ENCODE measurements at places on chromosomes 4 and X. TPM values are rescaled to one million over a fixed set of nuclear protein-coding genes. Genes with fewer than 3 reads are reported as not detected.

DNA sequence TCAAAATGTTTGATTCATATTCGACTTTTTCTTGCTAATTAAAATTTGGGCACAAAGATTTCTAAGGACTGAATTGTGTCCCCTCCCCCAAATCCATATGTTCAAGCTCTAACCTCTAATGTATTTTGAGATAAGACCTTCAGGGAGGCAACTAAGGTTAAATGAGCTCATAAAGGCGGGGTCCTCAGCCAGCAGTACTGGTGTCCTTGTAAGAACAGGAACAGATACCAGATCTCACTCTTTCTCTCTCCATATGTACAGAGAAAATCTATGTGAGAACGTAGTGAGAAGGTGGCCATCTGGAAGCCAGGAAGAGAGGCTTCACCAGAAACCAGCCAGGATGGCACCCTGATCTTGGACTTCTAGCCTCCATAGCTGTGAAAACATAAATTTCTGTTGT, 116.9 kb downstream of the VEGFC start:
- H3K4me1 ChIP-seq = no peaks in the 10 kb centered on the region
- no peak overlapping the region for H3K4me3 ChIP-seq
- DNase-seq = no peak
- H3K27me3 ChIP-seq = no peaks in the 10 kb centered on the region
- H3K27ac ChIP-seq = no peak overlapping the region

GRCh38 chr4:53705151-53705764, 114.0 kb upstream of the LNX1 start:
- H3K4me3 ChIP-seq = no peak overlapping the region
- H3K27ac ChIP-seq = no peak overlapping the region
- peaks cover 21% of the 10 kb centered on the region for H3K4me1 ChIP-seq

DNA sequence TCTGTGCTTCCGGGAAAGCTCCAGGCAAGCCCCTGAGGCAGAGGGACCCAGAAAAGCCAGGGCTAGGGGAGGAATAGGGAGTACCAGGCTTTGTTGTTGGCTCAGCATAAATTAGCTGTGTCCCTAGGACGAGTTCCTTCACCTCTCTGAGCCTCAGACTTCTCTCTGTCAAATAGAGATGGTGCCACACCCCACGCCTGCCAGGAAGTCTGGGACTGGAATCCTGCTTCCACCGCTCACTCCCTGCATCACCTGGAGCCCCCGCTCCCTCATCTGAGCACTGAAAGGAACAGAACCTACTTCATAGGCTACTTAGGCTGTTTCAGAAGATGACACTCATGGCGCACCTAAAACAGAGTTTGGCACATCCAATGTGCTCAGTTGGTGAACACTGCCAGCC, 8.1 kb upstream of the JAKMIP1 start:
- no peak overlapping the region for H3K4me3 ChIP-seq
- no peak overlapping the region for H3K27ac ChIP-seq
- H3K4me1 ChIP-seq = no peaks in the 10 kb centered on the region
- no peaks in the 10 kb centered on the region for H3K36me3 ChIP-seq

DNA sequence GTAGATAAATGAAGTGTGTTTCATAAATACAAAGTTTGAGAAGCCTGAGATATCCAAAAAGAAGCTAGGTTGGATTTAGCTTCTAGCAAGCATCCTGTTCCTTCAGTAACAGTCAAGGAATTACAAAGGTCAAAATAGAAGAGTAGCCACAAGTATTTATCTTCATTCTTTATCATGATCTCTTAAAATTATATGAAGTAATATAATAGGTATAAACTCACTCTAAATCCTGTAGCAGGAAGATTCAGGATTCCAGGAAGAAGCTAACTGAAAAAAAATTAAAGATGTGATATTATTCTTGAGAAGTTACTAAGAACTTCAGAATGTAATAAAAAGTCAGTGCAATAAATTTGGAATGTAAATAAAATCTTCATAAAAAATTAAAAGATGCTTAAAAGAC, 31.1 kb upstream of the RXFP1 start:
- no peak for DNase-seq
- H3K4me1 ChIP-seq = no peaks in the 10 kb centered on the region
- no peaks in the 10 kb centered on the region for H3K27me3 ChIP-seq
- no peak overlapping the region for H3K27ac ChIP-seq

GRCh38 chr4:56320293-56320692, 67.0 kb downstream of the AASDH start:
- no peaks in the 10 kb centered on the region for H3K4me1 ChIP-seq
- DNase-seq = no peak
- no peaks in the 10 kb centered on the region for H3K27me3 ChIP-seq
- H3K36me3 ChIP-seq = no peaks in the 10 kb centered on the region
- no peak overlapping the region for H3K27ac ChIP-seq
- H3K4me3 ChIP-seq = no peak overlapping the region

DNA sequence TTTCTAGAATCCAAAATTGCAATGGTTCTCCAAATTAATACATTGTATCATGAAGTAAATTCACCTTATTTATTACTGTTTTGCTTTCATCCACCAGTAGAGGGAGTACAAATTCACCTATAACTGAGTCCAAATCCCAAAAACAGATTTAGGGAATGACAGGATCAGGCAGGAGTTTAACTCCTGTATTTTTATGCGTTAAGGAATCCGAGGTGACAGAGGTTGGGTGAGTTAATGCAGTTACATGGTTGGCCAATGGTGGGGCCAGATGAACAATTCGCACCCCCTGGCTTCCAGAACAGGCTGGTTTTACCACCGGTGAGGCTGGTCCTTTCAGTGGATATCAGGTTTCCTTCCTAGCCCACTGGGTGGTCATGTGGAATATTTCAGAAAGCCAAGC, 82.4 kb downstream of the MTNR1A start:
- no peak for DNase-seq
- no peaks in the 10 kb centered on the region for H3K36me3 ChIP-seq

DNA sequence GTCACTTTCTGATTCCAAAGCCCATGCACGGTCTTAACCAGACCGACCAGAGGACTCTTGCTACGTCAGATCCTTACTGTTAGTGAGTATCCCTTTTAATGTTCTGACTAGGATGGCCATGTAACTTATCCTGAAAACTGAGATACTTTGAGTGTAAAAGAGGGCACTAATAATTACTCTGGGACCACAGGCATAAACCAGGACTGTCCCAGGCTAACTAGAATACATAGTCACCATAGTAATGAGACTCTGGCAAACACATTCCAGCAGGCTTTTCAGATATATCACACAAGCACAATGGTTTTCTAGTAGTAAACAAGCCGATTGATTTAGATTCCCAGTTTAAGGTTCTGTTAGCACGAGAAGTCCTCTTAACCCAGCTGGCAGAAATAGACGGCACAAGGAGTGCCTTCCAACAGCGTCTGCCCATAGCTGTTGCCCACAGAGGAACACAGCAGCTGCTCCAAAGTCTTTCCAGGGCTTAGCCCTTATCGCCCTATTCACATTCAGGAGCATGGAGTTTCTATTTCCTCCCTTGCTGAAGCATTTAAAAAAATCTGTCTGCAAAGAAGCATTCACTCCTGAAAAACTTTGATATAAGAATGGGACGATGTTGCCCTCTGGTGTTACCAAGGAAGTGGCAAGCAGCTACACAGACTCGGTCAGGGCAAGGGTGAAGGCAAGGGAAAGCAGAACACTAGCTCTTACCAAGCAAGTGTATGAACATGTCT, 92.4 kb downstream of the CXCL13 start:
- H3K4me1 ChIP-seq = peaks cover 27% of the 10 kb centered on the region
- 0 out of 2 replicates have a peak overlapping the region, but pooled peaks have one; percentile 1 for H3K4me3 ChIP-seq
- H3K36me3 ChIP-seq = no peaks in the 10 kb centered on the region
- peak; percentile 51 for DNase-seq
- no peaks in the 10 kb centered on the region for H3K27me3 ChIP-seq
- H3K27ac ChIP-seq = peak overlapping the region; percentile 23

DNA sequence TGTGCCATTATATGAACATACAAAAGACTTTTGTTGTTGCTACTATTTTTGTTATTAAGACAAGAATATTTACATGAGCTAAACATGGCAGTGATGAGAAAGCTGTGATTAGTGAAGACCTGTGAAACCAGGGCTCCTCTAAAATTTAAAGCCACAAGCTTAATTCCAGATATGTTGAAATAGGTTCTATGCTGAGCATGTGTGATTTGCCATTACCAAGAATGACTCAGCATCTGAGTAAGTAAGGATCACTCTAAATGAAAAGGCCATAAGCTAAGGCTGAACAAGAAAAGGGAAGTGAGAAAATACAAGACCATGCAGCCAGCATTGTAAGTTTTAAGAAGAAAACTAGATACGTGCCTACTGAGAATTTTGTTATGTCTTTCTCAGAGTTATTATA, 75.9 kb upstream of the CAMK2D start:
- peaks cover 20% of the 10 kb centered on the region for H3K4me1 ChIP-seq
- no peak for DNase-seq
- no peaks in the 10 kb centered on the region for H3K27me3 ChIP-seq
- no peaks in the 10 kb centered on the region for H3K36me3 ChIP-seq
- no peak overlapping the region for H3K4me3 ChIP-seq
- peak overlapping the region; percentile 31 for H3K27ac ChIP-seq

DNA sequence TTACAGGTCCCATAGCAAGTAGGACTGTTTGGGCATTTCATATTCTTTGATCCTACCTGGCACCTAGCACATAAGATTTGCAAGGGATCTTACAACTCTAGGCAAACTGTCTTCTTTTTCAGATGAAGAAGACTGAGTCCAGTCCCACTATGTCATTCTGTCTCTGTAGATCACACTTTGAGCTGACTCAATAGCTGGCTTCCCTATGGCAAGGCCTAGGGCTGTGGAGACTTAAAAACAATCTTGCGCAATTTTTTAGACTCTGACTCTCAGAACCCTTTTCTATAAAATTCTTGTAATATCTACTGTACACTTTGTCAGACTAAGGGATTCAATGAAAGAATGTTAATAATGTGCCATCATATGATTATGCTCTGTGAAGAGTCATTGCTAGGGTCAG, 26.7 kb downstream of the OTC start:
- no peak overlapping the region for H3K27ac ChIP-seq
- H3K36me3 ChIP-seq = no peaks in the 10 kb centered on the region
- no peaks in the 10 kb centered on the region for H3K27me3 ChIP-seq
- H3K4me1 ChIP-seq = no peaks in the 10 kb centered on the region
- no peak overlapping the region for H3K4me3 ChIP-seq

- no peak overlapping the region for H3K4me3 ChIP-seq
- no peaks in the 10 kb centered on the region for H3K27me3 ChIP-seq
- peak; percentile 55 for DNase-seq
- H3K36me3 ChIP-seq = no peaks in the 10 kb centered on the region
Measured at GRCh38 chrX:150767475-150768131, 74.4 kb downstream of the MTMR1 start.

- H3K27ac ChIP-seq = no peak overlapping the region
- no peak for DNase-seq
- no peaks in the 10 kb centered on the region for H3K36me3 ChIP-seq
Measured at GRCh38 chrX:73289039-73289438, 74.4 kb upstream of the NAP1L2 start.

GRCh38 chr4:780716-781492, 45.0 kb downstream of the CPLX1 start:
- peaks cover 30% of the 10 kb centered on the region for H3K36me3 ChIP-seq
- no peaks in the 10 kb centered on the region for H3K4me1 ChIP-seq
- H3K27ac ChIP-seq = peak overlapping the region; percentile 84
- H3K4me3 ChIP-seq = peak overlapping the region; percentile 93
- DNase-seq = no peak

DNA sequence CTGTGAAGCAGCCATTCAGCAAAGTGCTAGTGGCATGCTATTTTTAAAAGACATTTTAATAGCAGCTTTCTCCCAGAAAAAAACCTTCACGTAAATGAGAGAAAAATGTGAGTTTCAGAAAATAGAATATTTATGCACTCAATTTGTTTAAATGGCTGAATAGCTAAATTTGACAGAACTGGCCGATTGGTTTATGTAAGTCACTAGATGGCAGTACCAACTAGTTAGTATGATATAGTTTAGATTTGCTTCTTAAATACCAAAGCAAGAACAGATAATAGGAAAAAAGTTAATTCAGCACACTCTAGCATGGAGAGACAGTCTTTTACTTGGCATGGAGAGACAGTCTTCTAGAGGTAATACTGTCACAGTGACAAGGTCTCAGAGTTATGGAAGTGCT, 250.1 kb downstream of the SNCA start:
- H3K36me3 ChIP-seq = no peaks in the 10 kb centered on the region
- no peaks in the 10 kb centered on the region for H3K4me1 ChIP-seq
- no peak overlapping the region for H3K27ac ChIP-seq
- no peaks in the 10 kb centered on the region for H3K27me3 ChIP-seq

GRCh38 chr4:115501656-115502055, 388.2 kb upstream of the NDST4 start:
- H3K27me3 ChIP-seq = no peaks in the 10 kb centered on the region
- H3K27ac ChIP-seq = no peak overlapping the region
- H3K4me1 ChIP-seq = no peaks in the 10 kb centered on the region
- no peaks in the 10 kb centered on the region for H3K36me3 ChIP-seq
- H3K4me3 ChIP-seq = no peak overlapping the region

GRCh38 chr4:69957209-69957608, 8.3 kb downstream of the CSN2 start:
- H3K4me3 ChIP-seq = no peak overlapping the region
- H3K27me3 ChIP-seq = no peaks in the 10 kb centered on the region
- H3K36me3 ChIP-seq = no peaks in the 10 kb centered on the region
- no peak for DNase-seq

DNA sequence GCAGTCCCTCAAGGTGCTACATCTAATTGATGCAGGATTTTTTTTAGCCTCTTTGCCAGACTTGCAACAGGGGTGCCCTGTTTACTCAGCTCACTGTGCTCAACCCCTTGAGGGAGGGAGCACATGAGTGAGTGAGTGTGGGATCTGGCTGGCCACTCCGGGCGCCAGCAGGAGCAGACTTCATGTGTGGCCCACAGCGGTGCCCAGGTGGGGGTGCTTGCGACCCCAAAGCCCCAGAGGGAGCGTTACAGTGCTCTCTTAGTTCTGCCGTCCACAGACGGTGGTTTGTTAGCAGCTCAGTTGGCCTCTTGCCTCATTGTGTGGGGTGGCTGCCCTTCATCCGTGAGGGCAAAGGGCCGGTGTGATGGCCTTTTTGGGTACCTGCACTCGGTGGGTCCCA, 81.6 kb upstream of the MYOZ2 start:
- no peaks in the 10 kb centered on the region for H3K27me3 ChIP-seq
- H3K4me1 ChIP-seq = peaks cover 6% of the 10 kb centered on the region
- H3K27ac ChIP-seq = no peak overlapping the region
- DNase-seq = no peak

The ADGRL3 gene
- not detected for total RNA-seq

The GC gene
- total RNA-seq = not detected

The SMR3B gene
- total RNA-seq = not detected

The SOX3 gene
- not detected for total RNA-seq

The TECRL gene
- total RNA-seq = not detected

The CFAP47 gene
- total RNA-seq = not detected

The HMX1 gene
- not detected for total RNA-seq
